ENCODE measurements at places on chromosomes 5 and 9.

DNA sequence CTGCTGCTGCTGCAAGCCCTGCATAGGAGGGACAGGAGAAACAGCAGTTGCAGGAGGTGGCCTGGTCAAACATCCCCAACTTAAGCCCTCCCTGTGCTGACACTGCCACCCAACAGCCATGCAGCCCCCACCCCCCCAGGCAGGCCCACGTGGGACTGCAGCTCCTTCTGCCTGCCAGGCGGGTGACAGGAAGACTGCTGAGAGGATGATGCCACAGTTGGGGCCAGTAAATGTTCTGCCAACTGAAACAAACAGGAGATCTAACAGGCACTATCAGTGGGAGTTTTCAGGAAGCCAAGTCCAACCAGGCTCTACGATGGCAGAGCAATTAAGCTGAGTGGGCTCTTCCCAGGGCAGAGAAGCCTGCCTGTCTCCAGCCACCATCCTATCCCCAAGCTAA, 31.1 kb downstream of the DIRAS2 start:
- no peak for DNase-seq

- DNase-seq, result no peak
Observed at GRCh38 chr9:111897601-111898137, 1.1 kb downstream of the UGCG start.

- DNase-seq, result no peak
Observed at GRCh38 chr5:171706736-171707441, 78.7 kb upstream of the SMIM23 start.

- no peak for DNase-seq
Observed at GRCh38 chr5:98308960-98309359, 464.5 kb upstream of the RGMB start.

DNA sequence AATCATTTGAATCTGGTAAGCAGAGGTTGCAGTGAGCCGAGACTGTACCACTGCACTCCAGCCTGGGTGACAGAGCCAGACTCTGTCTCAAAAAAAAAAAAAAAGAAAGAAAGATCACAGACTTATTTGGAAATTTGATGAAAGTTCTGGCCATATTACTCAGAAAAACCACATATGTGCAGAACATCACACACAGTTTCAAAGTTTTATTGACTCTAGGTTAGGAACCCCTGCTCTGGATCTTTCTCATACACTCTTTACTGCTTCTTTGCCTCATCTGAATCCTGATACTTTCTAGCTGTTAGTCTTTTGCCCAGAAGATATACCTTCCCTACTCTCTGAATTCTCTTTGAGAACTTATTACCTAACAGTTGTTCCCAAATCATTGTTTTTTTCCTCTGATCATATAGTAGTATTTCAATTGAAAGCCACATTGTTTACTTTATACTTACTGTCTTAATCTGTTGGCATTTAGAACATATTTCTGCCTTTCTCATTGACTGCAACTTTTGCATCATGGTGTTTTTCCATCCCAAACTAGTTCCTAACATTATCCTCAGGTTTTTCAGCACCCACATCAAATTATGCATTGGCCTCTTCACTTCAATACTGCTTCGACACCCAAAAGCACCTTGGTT, 68.7 kb downstream of the LNPEP start:
- DNase-seq, result no peak

DNA sequence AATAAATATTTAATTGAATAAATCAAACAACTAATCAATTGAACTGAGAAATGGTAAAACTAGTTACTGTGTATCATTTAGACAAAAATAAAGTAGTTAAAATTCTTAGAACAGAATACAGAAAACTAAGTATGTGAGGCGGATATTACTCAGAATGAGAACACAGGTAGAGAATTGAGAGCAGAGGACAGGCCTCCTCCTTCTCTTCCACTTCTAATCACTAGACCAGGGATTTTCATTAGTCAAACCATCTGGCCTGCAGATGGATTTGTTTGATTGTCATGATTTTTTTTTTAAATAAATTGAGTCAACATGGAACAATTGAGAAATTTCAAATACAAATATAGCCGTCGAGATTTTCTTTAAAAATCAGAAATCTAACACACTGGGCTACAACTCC, 198.6 kb upstream of the HMHB1 start:
- no peak for DNase-seq

DNA sequence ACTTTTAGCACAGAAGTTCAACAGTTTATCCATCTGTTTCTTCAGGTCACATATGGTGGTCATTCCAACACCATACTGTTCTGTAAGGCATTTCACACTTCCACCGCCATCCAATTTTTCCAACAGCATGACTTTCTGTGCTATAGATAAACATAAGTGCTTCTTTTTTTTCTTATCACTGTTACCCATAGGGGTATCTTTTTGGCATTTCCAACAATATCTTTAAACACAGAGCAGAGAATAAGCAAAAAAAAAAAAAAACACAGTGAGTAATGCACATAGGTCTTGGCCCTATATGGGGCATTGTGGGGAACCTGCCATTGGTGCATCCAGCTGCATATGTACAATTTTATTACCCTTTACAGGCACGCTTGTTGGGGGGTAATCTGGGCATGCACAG, 12.2 kb upstream of the ZNF367 start:
- DNase-seq, result no peak

DNA sequence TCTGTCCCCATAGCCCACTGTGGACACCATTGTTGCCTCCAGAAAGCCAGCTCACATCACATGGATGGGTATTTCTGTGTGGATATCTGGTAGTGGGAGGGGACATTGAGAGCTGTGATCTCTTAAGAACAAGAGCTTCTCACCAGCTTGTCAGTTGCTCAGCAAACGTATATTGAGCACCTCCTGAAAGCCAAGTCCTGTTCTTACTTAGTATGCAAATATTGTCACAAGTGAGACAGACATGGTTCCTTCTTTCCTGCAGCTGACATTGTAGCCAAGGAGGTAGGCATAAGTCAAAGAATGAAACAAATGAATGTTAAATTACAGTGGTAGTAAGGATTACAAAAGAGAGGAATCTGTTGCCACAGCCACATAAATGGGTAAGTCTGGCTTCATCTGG, 3.8 kb downstream of the TCOF1 start:
- no peak for DNase-seq

- DNase-seq, result no peak
Observed at GRCh38 chr5:111719773-111720172, 37.2 kb downstream of the NREP start.

DNA sequence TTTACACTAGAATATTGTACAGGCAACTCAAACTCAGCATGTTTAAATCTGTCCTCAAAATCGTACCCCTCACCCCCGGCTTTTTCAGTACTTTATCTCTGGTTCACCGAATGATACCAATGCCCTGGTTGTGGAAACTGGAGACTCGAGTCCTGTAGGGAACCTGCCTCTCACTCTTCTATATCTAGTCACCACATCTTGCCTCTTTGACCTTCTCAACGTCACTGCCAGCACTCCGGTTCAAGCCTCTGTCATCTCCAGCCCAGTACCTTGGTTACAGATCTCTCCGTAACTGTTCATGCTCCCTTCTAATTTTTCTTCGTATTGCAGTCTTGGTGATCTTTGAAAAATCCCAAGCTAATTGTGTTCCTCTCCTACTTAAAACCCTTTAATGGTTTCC, 6.7 kb downstream of the SLC44A1 start:
- no peak for DNase-seq

- no peak for DNase-seq
Observed at GRCh38 chr5:1437226-1437829, 7.9 kb downstream of the SLC6A3 start.

DNA sequence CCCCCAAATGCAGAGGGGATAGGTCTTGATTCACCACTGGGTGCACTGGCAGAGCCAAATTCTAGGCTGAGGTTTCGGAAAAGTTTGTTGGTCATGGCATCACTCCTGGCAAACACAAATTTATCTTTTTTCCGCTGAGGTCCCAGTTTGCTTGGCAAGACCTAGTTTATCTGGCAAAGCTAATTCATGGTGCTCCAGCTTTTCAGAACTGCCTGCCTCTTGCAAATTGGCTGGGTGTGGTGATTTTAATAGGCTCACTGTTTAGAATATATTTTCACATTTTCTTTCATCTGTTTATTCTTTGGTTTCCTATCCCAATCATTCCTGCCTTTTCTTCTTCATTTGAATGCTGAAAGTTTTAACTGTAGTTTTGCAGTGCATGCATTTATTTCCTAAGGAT, 50.5 kb upstream of the MAMDC2 start:
- DNase-seq, result no peak

- no peak for DNase-seq
Observed at GRCh38 chr5:43592363-43592762, 10.6 kb upstream of the NNT start.

DNA sequence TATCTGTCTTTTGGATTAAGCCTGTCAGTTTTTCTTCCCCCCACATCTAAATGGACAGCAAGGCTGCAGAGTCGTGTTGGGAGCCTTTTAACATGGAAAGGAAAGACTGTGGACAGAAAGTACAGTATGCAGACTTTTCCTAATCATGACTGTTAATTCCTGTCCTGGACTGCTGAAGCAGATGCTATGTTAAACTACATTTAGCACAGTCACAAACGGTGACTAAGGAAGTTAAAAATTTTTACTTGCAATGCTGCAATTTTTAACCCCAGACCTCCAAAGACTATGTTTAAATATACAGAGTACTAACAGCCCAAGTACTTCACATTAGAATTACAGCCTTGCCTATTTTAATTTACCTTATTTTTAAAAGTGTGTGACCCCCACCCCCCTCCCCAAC, 51.8 kb downstream of the ELAVL2 start:
- peak; percentile 5 for DNase-seq

- DNase-seq, result no peak
Observed at GRCh38 chr5:109876941-109877669, 187.4 kb downstream of the MAN2A1 start.

- DNase-seq, result no peak
Observed at GRCh38 chr9:136762915-136763648, 1.2 kb downstream of the LCN15 start.

DNA sequence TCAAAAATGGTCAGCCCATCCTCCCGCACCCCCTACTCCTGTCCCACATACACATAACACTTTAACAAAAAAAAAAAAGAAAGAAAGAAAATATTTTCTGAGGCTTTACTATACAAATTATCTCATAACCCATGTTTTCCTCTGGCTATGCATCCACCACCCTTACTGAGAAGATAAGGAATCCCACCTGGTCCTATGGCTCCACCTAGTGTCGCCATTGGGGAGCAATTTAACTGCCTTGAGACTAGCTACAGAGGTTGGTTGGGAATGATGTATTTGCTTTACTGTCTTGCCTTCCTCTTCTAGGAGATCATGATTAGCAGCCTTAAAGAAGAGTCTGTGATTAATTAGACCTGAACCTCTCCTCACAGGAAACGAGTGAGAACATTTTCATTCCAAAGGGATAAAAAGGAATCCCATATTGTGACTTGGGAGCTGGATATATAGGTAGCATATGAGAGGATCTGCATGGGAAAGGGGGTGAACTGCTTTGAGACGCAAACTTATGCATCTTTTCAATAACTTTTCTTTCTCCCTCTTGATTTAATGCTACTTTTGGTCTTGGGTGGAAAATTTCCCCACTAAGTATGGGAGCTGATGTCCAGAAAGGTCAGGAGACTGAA, 77.7 kb upstream of the SELENOP start:
- no peak for DNase-seq

GRCh38 chr5:89447027-89447426, 564.0 kb upstream of the MEF2C start:
- no peak for DNase-seq

DNA sequence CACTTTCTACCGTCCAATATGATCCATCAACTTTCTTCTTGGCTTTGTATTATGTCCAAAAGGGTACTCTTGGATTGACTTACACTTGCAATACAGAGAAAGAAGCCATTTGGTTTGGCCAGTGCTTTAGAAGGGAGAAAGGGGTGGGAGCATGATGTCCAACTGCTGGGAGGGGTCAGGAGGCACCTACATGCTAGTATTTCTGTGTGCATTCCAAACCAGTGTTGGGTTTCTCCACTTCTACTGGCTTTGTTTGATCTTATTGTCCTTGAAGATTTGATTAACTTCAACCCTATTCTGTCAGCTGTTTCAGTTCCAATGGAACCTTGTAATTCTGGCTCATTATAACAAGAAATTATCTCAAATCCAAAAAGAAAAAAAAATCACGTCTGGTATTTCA, 27.6 kb downstream of the CYSTM1 start:
- DNase-seq, result no peak

DNA sequence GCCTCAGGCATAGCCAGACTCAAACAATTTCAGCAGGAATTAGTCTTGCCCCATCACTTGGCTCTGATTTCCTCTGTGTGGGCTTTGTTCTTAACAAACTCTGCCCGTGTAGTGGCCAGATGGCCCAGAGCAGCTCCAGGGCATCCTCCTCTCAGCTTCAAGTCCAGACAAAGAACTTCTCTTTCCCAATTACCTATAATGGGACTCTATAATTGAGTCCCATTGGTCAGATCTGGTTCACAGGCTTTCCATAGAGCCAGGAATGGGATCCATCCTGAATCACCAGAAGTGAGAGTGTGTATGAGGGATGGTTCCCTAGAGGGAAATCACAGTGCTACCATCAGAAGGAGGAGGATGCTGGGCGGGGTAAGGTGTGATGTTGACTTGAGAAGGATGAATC, 515.8 kb downstream of the KIF4B start:
- DNase-seq, result no peak

DNA sequence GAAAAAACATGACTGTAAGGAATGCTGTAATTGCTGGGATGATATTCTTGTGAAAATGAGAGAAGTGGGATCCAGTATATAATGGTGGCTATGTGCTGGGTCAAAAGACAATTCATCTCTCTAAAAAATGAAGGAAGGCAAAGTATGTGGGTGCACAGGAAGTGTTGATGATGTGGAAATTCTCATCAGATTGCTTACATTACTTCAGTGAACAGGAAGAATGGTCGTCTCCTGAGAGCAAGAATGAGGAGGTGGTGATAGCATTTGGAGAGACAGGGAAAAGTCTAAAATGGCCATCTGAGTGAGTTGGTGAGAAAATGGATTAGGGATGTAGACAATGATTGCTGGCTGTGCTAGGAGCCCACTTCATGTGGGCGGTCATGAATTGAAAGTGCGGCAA, 253.5 kb upstream of the NREP start:
- DNase-seq, result no peak

- DNase-seq, result no peak
Observed at GRCh38 chr5:172502410-172502809, 48.1 kb upstream of the SH3PXD2B start.

- no peak for DNase-seq
Observed at GRCh38 chr9:13569602-13570067, 290.1 kb upstream of the MPDZ start.

- peak; percentile 51 for DNase-seq
Observed at GRCh38 chr9:97386733-97387503, 25.0 kb upstream of the TDRD7 start.

DNA sequence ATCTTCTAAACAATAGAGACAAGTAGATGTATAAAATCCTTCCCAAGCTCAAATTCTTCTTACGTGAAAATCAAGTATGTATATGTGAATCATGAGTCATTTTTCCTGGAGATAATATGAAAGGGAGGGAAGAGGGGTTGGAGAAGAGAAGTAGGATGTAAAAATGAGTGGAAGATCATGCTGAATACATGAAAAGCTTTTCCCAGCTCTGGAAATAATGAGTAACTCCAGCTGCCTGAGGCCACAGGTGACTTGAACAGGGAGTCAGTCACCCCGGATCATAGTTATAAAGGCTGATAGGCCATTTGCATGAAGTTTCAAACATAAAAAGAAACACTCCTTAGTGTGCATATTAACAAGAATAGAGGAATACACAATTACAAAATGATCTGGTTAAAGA, 486.7 kb downstream of the EFNA5 start:
- DNase-seq, result no peak

GRCh38 chr9:121156263-121156731, 45.4 kb downstream of the RAB14 start:
- peak; percentile 46 for DNase-seq

GRCh38 chr5:131548176-131548575, 86.9 kb downstream of the RAPGEF6 start:
- DNase-seq, result no peak

GRCh38 chr5:153629027-153629895, 138.8 kb downstream of the GRIA1 start:
- peak; percentile 73 for DNase-seq
